CD4-positive, alpha-beta T cell treated with Interleukin-6 for 4 hours (primary cell): ENCODE measurements at places on chromosomes 16 and 17.
A peak's percentile ranks its signal among the peaks of the same experiment; 100 is the strongest.

DNA sequence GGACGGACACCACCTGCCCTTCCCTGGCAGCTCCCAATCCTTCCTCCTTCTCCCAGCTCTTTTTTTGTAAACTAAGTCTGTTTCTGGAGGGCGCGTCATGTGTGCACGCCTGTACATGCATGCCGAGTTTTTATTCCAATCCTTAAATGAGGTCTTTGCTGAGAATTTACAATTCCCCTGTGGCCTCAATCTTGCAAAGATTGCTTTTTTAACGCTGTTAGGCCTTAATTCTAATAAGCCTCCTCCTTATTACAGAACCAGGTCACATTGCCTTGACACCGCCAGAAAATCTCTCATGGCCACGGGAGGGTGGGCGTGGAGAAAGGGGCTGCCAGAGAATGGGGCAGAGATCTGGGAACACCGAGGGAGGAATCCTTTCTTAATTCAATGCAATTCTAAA lies 17.6 kb downstream of the RBFOX3 start:
- no peak for DNase-seq

- no peak for DNase-seq
These were observed 296.6 kb upstream of the CDH11 start for GRCh38 chr16:65418435-65418834.

GRCh38 chr17:39151150-39151942 lies at the start of gene PLXDC1:
TSS of gene PLXDC1 (minus strand) at chr17:39151637. CDS start at chr17:39151437, 200 bp downstream.
- peak; percentile 38 for DNase-seq

DNA sequence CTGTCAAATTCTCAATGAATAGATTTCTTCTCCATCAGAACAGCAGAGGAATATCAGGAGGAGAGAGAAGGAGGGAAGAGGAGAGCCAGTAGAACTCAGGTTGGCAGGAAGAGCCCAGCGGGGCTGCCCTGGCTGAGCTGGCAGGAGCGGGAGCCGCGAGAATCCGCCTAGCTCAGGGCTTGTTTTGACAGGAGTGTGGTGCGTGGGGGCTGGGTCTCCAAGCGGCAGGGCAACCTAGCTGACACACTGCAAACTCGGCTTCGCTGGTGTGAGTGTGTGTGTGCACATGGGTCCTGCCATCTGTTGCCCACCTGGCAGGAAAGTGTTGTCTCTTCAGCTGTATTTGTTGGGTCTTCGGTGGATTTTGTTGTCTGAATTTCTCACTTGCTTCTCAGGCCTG lies 27.9 kb upstream of the BCAR1 start:
- DNase-seq = no peak

GRCh38 chr17:43962479-43962878 lies 8.7 kb upstream of the PYY start:
- no peak for DNase-seq

DNA sequence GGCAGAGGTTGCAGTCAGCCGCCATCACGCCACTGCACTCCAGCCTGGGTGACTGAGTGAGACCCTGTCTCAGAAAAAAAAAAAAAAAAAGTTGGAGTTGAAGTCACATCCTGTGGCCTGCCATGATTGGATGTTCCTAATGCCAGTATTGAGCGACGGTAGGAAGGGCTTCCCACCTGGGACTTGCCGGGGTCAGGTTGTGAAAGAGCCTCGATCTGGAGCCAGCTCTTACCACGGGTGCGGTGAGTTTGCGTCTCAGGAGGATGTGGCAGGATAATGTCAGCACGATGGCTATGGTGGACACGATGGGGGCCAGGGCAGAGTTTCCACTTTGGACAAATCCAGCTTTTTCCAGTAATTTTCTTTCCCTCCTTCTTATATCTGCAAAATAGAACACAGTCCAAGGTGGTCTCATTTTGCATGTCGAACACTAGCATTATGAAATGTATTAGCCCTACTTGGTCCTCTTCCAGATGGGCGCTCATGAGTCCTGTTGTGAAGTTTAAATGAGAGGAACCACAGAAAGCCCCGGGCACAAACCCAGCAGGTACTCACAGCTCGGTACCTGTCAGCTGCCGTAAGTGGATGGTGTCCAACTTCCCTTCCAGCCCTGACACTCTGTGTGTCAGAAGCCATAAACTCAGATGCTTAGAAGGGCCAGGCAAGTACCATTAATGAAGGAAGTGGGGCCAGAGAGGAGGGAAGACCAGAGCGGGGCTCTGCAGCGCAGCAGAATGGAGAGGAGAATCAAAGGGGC lies 22.2 kb downstream of the ABCC12 start:
- no peak for DNase-seq

- no peak for DNase-seq
These were observed 160.3 kb downstream of the PCTP start for GRCh38 chr17:55911186-55911585.

GRCh38 chr17:77815127-77815905 lies 143.2 kb upstream of the TNRC6C start:
- no peak for DNase-seq

GRCh38 chr16:89864527-89864820 lies 8.9 kb upstream of the TCF25 start:
- no peak for DNase-seq

DNA sequence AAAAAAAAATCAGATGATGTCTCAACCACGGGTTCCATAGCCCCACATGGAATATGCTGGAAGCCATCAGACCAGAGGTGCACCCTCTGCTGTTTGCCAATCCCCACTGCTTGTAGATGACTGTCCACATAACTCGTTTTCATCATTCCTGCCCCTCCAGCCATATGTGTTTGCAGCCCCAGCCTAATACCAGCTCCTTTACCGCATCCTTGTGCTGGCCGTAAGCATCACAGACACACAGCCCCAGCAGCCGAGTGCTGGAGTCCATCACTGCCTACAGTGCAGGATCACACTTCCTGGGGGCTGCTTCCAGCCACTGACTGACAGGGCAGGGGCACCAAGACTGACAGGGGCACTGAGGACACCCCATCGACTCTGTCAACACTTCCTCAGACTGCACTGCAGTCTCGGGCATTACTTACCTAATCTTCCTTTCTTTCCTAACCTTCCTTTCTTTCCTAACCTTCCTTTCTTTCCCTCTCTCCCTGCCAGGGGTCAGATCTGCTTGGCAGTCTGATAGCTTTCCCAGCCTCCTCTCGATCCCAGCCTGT lies 5.0 kb downstream of the RCVRN start:
- no peak for DNase-seq

DNA sequence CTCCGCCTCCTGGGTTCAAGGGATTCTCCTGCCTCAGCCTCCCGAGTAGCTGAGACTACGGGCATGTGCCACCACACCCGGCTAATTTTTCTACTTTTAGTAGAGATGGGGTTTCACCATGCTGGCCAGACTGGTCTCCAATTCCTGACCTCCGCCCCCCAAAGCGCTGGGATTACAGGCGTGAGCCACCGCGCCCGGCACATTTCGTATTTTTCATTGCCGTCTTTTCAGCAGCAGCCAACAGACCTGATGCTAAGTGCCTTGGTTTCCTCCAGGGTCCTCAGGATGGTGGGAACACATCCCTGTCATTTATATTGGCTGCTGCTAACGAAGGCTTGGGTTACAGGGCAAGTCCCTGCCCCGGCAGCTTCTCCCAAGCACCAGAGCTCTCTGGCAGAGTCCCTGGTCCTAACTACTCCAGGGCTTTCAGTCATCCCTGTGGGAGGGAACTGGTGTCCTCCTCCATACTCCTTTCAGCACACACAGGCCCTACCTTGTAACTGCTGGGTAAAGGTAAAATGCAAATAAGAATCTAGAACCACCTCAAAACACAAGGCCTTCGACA lies 1.5 kb upstream of the RNF157 start:
- no peak for DNase-seq

DNA sequence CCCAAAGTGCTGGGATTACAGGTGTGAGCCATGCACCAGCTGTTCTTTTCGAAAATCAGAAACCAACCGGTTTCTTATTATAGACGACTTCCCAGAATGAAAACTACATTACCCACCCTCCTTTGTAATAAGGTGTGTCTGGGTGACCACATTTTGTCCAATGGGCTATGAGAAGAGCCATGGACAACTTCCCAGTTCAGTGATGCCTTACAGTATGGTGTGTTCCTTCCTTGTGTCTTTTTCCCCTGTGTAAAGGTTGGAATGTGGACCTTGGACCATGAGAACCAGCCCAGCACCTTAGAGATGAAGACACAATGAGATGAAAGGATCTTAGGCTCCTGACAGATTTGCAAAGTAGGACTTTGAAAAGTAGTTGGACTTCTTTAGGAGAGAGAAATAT lies 85.0 kb upstream of the ATF7IP2 start:
- DNase-seq = no peak

GRCh38 chr16:55542459-55543082 lies 23.9 kb upstream of the CAPNS2 start:
- DNase-seq = no peak
